ENCODE measurements at places on chromosomes 12 and 14. TPM values are rescaled to one million over a fixed set of nuclear protein-coding genes. Genes with fewer than 3 reads are reported as not detected.

Gene METTL25
- total RNA-seq, result 9.2 TPM

GRCh38 chr12:26273811-26274210, 78.4 kb downstream of the SSPN start:
- DNase-seq, result peak; percentile 54

- no peak for DNase-seq
Observed at GRCh38 chr12:32988982-32989381, 92.4 kb upstream of the PKP2 start.

GRCh38 chr12:109130297-109131153, 14.1 kb downstream of the ACACB start:
- DNase-seq, result peak; percentile 30

DNA sequence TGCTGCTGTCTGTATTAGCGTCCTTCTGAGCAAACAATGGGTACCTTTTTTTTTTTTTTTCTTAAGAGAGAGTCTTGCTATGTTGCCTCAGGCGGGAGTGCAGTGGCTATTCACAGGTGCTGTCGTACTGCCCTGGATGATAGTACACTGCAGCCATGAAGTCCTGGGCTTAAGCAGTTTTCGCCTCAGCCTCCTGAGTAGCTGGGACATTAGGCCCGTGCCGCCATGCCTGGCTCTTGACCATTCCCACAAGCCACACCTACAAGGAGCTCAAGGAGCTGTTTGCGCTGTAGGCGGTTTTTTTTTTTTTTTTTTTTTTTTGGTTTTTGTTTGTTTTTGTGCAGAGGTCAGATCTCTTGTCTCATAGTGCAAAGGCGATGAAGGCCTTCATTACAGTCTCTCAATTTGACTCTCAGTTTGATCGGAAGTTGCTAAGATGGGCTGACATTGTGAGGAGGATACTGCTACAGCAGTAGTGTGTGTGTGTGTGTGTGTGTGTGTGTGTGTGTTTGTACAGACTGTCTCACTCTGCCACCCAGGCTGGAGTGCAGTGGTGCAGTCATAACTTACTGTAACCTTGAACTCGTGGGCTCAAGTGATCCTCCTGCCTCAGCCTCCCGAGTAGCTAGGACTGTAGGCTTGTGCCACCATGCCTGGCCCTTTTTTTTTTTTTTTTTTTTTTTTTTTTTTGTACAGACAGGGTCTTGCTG, 34.2 kb downstream of the TRAF3 start:
- no peak for DNase-seq

GRCh38 chr14:30519961-30520360, 39.0 kb upstream of the G2E3 start:
- no peak for DNase-seq

DNA sequence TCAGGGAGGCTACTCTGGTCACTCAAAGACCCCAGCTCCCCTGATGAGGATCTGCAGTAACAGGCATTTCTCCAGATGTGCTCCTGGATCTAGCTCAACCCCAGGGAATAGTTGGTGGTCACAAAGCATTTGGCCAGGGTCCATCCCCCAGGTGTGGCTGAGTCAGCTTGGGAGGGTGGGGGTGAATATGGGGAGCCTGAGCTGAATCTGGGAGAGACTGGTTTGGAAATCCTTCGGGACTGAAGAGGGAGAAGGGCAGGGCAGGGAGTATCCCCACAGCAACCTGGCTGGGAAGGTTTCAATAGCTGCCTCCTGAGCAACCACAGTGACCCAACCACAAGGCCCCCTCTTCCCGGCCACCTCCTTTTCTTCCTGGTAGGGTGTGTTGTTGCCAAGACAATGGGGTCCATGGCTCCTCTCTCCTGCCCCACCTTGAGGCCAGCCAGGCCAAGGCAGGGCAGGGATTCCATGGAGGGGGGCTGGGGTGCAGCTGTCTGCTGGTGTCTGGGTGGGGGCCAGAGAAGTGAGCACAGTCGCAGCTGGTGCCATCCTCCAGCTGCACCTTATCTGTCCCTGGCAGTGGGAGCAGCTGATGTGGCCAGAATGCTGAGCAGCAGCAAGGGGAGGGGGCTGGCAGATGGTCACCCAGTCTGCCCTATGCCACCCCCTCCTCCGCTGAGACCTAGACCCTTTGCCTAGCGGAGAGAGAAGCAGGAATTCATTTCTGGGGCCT, 5.5 kb downstream of the ASIC1 start:
- DNase-seq, result peak; percentile 84

Gene ACSM4
- not detected for total RNA-seq

GRCh38 chr12:40376533-40377267, 151.9 kb downstream of the LRRK2 start:
- no peak for DNase-seq

Gene TSPAN9
- 194 TPM for total RNA-seq

- no peak for DNase-seq
Observed at GRCh38 chr14:71361336-71361735, 454.1 kb downstream of the PCNX1 start.

- DNase-seq, result no peak
Observed at GRCh38 chr12:112850383-112850782, 56.4 kb upstream of the OAS1 start.

Gene ZNF410
- 52.3 TPM for total RNA-seq

- no peak for DNase-seq
Observed at GRCh38 chr12:89507015-89507824, 17.4 kb downstream of the GALNT4 start.

- no peak for DNase-seq
Observed at GRCh38 chr12:69019082-69019481, 86.1 kb upstream of the CPM start.

Gene PLA2G1B
- total RNA-seq, result not detected

GRCh38 chr12:3177778-3178425, 100.7 kb downstream of the TSPAN9 start:
- peak; percentile 39 for DNase-seq

Gene HCAR2
- total RNA-seq, result not detected

GRCh38 chr14:54893151-54893760, 9.4 kb downstream of the GCH1 start:
- peak; percentile 17 for DNase-seq
